ENCODE measurements at places on chromosomes 16 and 17.

GRCh38 chr17:65634533-65634932 lies 73.1 kb upstream of the AXIN2 start:
- DNase-seq = no peak

DNA sequence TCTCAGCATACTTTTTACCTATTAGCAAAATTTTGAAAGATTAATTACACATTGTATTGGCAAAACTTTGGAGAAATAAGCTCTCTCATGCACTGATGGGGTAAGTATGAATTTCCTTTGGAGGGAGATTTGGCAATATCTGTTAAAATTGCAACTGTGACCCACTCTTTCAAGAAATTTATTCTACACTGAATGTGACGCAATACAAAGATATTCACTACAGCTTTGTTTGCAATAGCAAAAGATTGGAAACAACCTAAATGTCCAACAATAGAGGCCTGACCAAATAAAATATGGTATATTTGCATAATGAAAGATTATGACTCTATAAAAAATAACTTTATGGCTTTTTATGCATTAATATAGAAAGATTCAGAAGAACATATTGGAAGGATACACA lies 363.5 kb downstream of the GRIN2A start:
- no peak for DNase-seq

- DNase-seq = no peak
These were observed 533.7 kb downstream of the CDH13 start for GRCh38 chr16:83160287-83161020.

DNA sequence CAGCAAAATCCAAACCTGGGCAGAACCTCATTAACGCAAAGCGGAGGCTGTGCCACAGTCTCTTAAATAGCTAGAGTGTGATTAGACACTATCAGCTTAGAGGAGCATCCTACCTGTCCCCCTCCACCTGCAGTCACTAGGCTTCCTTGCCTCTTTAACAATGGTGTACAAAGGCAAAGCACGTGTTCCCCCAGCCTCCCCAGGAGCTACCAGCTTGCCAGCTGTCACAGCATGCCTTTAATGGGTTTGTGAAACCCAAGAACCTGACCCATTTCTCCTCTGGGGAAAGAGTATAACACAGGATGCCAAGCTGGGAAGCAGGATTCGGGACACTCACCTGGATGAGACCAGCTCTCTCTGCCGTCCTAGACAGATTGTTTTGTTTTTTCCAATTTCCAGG lies 37.2 kb upstream of the TBX2 start:
- DNase-seq = no peak

GRCh38 chr16:824194-824593 lies 23.7 kb upstream of the GNG13 start:
- DNase-seq = no peak

- no peak for DNase-seq
These were observed 1.3 kb upstream of the ACLY start for GRCh38 chr17:41919840-41920579.

- no peak for DNase-seq
These were observed 18.3 kb downstream of the TBC1D16 start for GRCh38 chr17:80017226-80018010.

DNA sequence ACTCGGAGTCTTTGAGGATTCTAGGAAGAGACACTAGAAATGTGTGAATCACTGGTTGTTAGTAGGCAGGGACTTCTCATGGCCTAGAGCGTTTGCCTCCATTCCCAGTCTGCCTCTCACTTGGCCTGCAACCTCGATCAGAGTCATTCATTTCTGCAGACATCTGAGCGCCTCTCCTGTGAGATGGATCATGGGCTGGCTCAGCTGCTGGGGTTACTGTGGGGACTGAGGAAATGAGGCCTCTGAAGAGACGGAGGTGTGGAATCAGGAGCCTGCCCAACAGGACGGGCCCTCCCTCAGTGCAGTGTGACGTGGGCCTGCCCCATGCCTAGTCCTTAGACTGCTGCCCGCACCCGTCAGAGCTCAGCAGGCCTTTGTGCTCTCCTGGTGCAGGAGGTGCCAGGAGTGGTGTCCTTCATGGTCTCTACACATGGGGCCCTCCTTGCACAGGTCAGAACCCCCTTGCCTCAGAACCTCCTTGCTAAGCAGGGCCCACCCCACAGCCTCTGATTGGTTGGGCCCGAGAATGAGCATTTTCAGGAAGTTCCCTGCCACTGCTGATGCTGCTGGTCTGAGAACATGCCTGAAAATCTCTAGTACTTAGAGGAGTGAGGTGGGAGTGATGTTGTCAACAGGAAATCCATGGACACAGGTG lies 99.4 kb downstream of the NPIPB11 start:
- no peak for DNase-seq

DNA sequence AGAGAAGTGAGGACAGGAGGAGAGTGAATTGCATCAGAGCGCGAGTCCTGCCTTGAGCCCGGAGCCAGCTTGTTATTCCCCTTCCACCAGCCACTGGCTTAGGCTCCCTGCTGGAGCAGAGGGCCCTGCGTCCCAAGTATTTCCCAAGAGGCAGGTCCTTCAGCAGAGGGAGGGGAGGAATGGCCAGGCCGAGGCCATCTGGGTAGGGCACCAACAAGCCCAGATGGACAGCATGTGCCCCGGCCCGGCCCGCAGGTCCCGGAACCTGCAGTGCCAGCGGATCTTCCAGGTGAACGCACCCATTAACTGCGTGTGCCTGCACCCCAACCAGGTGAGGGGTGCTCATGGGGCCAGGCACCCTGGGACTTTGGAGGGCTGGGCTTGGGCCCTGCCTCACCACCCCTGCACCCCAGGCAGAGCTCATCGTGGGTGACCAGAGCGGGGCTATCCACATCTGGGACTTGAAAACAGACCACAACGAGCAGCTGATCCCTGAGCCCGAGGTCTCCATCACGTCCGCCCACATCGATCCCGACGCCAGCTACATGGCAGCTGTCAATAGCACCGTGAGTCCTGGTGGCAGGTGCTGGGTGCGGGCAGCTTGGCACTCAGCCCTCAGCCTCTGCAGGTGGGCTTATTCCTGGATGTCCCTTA lies 1.7 kb downstream of the MLST8 start:
- no peak for DNase-seq

DNA sequence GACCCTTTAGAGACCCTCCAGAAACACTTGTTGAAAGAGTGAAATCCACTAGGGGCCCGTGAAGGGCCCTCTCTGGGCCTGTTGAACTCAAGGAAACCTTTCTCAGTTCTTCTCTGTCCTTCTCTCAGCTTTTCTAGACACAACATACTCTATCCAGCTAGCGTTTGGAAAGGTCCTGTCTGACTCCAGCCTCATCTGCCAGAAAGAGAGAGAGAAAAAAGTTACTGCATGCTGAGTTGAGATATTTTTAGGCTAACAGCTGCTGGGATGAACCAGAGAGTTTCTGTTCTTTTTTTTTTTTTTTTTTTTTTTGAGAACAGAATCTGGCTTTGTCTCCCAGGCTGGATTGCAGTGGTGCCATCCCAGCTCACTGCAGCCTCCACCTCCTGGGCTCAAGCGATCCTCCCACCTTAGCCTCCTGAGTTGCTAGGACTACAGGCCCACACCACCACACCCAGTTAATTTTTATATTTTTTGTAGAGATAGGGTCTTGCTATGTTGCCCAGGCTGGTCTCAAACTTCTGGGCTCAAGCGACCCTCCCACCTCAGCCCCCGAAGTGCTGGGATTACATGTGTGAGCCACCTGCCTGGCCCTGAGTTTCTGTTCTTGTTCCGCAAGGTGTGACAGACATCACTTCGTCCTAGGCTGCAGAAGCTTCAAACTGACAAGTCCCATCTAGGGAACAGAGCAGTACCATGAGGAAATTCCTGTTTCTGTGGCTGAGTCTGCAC lies 14.9 kb upstream of the TEX2 start:
- no peak for DNase-seq

DNA sequence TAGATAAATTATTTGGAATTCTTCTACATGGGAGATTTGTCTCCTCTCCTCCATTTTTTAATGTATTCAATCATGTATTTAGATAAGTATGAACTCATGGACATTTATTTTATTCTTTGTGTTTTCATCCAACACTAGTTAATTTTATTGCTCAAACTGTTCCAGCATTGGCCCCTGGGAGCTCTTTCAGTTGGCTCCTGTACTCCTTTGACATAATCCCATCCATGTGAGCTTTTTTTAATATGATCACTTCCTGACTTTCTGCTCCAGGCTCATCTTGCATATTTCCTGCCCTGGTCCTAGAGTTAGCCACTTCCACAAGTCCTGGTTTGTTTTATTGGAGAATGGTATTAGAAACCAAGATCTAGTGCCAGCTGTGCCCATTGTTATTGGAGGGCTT lies 419.0 kb upstream of the CDH11 start:
- no peak for DNase-seq

GRCh38 chr17:78819806-78820792 lies 20.5 kb downstream of the USP36 start:
- DNase-seq = no peak

DNA sequence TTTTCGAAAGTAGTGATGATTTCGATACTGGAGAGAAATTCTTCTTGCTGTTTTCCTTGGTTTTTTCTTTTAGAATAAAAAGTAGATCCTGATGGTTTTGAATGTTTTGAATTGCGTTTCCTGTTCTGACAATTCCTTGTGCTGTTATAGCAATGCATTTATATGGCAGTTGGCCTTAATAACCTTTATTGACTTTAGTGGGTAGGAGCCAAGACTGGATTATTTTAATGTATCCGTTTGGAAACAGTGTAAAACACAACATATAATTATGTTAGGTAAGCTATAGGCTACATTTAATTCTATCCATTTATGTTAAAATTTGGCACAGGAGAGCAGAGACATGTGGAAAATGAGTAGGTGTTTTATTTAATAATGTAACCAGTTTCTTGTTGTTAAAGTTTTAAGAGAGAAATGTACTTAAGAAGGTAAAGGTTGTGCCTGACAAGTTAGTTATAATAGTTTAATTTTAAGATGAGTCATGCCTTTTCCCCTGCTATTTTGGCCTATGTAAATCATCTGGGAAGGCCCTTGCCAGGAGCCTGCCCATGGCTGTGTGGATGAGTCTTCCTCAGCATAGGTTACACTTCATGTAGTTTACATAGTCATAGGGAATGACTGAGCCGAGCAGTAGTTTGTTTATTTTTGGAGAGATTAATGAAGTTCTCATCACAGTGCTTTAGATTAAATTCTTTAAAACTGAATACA lies 189.9 kb downstream of the FTO start:
- DNase-seq = peak; percentile 58

DNA sequence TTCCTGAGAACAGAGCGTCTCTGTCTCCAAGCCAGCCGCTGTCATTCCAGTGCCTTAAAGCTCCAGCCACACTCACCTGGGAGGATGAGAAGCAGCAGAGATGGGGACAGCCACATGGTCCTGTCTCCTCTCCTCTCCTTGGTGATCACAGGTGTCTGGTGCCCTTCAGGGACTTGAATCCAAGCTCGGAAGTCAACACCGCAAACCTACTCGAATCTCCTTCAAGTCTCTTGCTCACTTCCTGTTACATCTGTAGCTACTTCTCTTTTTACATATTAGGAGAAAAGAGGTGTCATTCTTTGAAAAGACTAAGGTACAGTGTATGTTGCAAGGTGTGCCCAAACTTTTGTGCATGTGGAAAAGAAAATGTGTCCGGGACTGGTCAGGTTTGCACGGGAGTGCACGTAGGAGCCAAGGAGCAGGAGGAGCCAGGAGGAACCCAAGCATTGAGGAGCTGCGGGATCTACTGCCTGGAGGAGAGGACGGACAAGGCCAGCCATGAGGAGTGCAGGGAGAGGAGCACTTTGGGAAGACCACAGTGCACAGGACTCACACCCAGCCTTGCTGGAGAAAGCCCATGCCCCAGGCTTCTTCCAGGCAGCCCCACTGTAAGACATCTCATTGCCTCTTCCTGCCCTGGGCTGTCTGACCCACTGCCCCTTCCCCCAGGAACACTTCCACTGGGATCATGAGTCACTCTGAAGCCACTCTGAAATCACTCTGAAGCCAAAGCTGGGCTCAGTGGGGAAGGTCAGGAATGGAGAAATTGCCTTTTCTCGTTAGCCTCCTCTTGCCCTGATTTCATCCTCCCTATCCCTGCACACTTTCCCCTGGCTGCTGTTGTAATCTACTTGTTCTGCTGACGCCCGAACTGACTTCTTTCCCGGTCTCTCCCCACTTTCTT lies at the start of gene CD300LD:
Gene CD300LD, minus strand, starts transcription at position 197 of the 904 bp plus-strand sequence. Its CDS starts 81 bp downstream, at position 116.
- no peak for DNase-seq

DNA sequence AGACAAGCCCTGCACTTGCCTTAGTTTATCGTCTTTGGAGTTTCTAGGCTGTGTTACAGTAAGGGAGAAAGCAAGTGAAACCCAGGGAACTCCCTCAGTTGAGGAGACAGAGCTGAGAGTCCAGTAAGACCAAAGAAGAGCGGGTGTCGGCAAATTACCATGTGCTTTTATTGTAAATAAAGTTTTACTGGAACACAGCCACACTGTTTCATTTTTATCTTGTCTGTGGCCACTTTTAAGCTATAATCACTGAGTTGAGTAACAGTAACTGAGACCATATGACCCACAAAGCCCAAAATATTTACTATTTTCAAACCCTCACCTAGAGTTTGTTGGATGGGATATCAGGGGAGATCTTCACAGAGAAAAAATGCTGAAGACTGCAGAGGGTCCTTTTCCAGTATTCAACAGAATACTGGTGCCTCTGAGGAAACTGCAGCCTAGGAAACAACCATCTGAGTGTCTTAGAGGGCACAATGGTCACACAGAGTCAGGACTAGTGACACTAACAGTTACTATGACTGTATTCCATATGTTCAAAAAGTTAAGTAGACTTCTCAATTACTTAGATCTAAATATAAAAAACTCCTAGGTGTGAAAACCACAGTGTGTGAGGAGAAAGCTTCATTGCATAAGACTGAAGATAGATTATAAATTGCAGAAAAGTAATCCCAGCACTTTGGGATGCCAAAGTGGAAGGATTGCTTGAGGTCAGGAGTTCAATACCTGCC lies 351.1 kb upstream of the TBX2 start:
- DNase-seq = no peak

DNA sequence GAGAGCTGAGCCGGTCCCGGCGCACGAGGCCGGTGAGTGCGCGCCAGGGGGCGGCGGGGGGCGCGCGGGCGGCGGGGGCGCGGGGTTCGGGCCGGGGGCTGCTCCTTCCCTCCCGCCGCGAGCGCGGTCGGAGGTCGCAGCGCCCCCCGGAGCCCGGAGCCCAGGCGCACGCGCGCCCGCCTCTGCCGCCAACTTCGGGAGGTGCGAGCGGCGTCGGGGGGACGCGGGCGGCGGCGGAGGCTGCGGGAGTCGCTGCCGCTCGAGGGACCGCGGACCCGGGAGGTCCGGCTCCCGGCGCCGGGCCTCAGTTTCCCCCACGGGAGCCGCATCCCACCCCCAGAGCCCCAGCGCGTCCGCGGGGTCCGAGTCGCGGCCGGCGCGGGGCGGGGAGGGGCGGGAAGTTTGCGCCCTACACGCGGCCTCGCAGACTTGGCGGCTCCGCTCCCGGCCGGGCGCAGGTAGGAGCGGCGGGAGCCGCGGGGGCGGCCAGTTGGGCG lies at the start of gene PRR35:
Gene PRR35, plus strand, starts transcription at position 191 of the 497 bp plus-strand sequence. CDS start 2,901 bp downstream, outside the sequence.
- DNase-seq = no peak

- peak; percentile 88 for DNase-seq
These were observed 668 bp downstream of the MMP15 start for GRCh38 chr16:58026139-58026704.

- no peak for DNase-seq
These were observed 85.6 kb downstream of the MSI2 start for GRCh38 chr17:57341611-57342540.

GRCh38 chr16:30491744-30492308 lies 19.3 kb downstream of the ITGAL start:
- no peak for DNase-seq
